ENCODE measurements at places on chromosomes 7 and 10. TPM values are rescaled to one million over a fixed set of nuclear protein-coding genes. Genes with fewer than 3 reads are reported as not detected.

ACSM6 gene
- total RNA-seq = not detected

WAC gene
- total RNA-seq = 78.5 TPM

SLC35B4 gene
- 34.7 TPM for total RNA-seq

RNF32 gene
- total RNA-seq = 2.1 TPM

TRIM73 gene
- 3.1 TPM for total RNA-seq

MYPN gene
- 2.3 TPM for total RNA-seq
